ENCODE measurements at places on chromosomes 12 and 14.

DNA sequence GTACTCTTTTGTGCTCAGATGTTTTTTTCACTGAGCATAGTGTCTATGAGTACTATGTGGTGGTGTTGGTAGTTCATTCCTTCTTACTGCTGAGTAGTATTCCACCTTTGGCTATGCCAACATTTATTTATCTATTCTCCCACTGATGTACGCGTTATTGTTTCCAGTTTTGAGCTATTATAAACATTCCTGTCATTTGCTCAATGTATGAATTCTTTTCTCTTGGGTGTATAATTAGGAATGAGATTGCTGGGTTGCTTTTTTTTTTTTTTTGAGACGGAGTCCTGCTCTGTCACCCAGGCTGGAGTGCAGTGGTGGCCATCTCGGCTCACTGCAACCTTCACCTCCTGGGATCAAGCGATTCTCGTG, 37.5 kb upstream of the SLC2A3 start:
- no peak for DNase-seq

GRCh38 chr14:34027990-34028495, 77.2 kb upstream of the EGLN3 start:
- no peak for DNase-seq

DNA sequence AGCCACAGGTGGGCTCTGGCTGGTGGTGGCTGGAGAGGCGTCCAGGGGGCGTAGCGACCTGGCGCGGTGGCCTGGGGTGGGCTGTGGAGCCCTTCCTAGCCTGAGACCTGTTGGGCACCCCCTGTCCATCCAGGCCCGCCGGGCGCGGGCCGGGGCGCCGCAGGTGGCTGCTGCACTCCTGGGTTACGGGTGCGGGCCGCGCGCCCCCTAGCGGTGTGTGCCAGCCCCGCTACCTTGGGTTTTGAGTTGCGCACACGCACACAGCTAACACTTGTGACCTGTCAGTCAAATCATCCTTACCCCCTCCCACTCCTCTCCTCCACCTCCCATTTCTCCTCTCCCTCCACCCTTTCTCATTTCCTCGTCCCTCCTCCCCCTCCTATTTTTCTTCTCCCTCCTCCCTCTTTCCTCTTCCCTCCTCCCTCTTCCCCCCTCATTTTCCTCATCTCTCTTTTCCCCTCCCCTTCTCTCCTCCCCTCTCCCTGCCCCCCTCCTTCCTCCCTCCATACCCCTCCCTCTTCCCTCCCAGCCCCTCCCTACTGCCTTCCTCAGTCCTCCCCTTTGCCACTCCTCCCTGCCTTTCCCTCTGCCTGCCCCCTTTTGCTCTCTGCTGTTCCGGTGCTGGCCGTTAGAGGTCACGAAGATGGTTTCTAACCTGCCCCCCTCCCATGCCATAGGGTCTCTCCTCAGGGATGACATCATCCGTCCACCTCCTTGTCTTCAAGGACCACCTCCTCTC, 2.3 kb downstream of the MEG3 start:
- peak; percentile 89 for DNase-seq

- peak; percentile 58 for DNase-seq
Observed at GRCh38 chr14:88013750-88014349, 8.9 kb downstream of the GPR65 start.

DNA sequence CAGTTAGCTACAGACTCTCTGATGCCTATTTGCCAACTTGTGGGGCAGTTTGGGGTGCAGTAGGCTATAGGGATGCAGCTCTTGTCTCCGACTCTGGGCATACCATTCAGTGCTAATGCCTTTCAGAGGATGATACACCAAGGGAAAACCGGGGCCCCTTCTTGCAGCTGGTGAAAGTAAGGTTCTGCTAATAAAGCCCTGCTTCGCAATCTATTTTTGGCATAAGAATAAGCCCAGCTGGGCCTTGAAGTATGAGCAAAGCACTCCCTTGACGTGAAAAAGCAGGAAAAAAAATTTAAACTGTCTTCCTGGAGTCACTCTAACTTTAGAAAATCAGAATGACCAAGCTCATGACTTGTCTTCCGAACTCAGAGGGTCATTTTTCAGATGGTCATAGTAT, 124.1 kb upstream of the RBM19 start:
- no peak for DNase-seq

DNA sequence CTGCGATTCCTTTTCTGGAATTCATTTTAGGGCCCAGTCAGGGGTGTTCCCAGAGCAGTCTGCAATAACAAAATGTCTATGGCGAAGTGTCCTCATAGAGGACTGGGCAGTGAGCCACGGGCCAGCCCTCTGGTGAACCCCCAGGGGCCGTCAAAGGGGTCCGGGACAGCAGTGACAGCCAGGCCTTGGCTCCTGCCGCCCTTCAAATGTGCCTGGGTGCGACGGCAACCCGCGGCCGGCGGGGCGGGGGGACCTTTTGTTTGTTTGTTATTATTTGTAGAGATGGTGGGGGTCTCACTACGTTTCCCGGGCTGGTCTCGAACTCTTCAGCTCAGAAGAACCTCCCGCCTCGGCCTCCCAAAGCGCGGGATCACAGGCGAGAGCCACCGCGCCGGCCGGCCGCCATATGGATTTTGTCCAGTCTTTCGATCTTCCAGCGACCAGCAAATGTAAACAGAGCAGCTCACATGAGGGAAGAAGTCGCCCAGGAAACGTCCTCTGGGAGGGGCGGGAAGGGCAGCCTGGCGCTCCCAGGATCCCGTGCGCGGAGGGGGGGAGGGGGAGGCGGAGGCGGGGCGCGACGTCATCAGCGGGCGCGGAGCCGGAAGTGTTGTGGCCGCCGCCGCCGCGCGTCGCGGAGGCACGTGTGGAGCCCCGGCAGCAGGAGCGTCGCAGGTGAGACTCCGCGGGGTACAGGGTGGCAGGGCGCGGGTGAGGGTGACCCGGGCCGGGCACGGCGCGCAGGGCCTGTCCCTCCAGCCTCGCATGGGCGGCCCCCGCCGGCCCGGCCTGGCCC, at the start of gene TRMT61A:
TSS of gene TRMT61A (plus strand) at position 610 of the 796 bp plus-strand sequence. CDS start 783 bp downstream, outside the sequence.
- peak; percentile 87 for DNase-seq

DNA sequence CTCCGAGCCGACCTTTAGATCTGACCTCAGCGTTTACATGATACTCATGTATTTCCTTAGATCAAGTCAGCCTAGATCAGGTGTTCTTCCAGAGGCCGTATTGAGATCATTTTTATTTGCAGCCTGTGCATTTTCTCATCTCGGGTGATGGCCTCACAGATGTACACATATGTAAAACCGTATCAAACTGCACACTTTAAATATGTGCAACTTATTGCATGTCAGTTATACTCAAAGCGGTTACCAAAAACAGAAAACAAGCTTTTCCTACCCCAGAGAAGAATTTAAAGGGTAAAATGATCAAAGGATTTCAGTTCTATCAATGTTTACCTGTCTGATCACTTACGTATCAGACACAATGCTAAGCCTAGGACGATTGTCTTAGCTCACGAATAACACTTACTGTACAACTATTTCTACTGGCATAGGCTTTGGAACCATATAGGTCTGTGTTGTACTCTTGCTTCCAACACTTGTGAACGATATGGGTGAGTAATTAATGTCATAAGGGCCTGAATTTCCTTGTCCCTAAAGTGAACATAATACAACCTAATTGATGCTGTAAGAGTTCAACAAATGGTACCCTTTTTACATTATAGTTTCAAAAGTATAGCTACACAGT, 628 bp upstream of the LLPH start:
- DNase-seq, result no peak

- no peak for DNase-seq
Observed at GRCh38 chr12:109455706-109456105, 21.4 kb downstream of the KCTD10 start.

GRCh38 chr14:27049701-27050100, 451.9 kb upstream of the NOVA1 start:
- DNase-seq, result no peak

DNA sequence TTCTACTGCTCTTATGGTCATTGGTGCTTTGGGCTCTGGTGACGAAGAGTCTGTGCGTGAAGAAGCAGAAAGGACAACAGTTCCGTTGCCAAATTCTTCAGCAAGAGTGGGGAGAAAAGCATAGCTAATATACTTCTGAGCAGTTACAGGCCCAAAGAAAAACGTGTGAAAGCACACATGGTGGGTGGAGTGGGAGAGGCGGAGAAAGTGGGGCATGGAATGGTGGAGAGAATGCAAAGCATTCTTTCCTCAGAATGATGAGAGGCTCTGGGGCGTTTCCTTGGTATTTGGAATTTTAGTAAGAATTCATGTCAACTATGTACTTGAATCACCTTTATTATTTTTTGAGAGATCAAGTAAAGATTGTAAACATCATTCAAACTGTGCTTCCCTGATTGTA, 396.1 kb downstream of the NAV3 start:
- DNase-seq, result peak; percentile 27

DNA sequence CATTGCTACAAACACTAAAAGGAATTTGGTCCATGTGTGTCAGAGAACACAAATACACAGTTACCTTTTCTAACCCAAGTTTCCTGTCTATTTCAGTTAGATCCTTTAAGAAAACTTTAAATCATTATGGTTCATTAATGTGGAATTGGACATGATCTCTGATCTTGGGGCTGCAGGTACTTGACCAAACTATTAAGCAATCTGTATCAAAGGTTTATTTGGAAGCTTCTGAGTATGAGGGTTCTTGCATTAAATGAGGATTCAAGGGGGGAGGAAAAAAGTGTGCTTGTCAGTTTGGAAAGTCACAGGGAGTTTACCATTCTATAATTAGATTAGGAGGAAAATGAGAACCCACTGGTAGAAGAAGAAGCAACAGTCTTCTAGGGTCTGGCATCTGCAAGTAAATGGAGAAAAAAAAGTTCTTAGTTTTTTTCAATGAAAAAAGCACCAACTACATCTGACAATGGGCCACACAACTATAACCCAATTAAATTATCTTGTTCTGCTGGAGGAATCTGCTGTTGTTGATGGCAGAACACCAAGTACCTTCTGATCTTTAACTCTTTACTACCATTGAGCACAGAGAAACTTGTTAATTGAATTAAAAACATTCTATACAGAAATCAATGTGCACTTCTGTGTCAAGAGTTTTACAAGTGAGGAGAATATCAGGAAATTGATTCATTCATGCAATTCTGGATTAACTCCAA, 17.5 kb downstream of the GTSF1 start:
- no peak for DNase-seq

DNA sequence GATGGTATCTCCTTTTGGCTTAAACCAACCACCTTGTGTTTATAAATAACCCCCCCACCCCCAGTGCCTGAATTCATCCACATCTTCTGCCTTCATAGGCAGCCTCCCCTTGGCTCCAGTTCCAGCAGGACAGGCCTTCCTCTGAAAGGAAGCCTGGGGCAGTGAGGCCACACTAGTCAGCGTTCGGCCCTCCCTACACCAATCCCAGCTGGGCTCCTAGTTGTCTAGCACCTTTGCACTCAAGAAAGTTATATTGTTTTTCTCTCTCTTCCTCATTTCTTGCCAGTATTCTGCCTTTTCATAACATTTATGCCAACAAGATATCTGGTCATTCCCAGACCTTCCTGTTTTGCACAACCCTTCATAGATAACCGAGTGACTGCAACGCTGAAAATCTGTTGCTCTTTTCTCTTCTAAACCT, 73.1 kb upstream of the ACTN1 start:
- DNase-seq, result no peak

- no peak for DNase-seq
Observed at GRCh38 chr12:112488257-112488876, 69.6 kb downstream of the PTPN11 start.

DNA sequence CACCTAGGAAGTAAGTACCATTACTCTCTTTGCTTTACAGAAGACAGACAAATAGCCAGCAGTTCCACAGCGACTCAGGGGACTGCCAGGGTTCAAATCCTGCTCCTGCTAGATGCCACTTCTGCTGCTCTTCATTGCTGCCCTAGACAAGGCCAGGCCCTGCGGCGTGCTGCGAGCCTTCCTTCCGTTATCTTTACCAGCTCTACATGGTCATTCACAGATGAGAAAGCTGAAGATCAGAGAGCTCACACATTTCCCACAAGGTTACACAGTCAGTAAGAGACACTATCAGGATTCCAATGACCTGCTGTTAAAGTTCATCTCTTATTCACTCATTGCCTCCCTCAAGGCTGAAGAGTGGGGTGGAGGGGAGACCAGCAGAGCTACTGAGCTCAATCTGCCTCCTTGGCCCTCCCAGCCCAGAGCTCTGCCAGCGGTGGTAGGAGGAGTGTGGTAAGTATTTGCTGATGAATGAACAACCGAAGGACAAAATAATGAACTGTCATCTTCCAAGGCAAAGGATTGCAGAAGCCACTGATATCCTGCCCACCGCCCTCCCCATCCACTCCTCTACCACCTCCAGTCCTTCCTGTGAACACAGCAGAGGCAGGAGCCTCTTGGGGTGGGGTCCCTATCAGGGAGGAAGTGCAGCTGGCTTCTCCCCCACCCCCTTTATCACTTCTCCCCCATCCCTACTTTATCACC, 14.6 kb upstream of the HDAC7 start:
- no peak for DNase-seq

DNA sequence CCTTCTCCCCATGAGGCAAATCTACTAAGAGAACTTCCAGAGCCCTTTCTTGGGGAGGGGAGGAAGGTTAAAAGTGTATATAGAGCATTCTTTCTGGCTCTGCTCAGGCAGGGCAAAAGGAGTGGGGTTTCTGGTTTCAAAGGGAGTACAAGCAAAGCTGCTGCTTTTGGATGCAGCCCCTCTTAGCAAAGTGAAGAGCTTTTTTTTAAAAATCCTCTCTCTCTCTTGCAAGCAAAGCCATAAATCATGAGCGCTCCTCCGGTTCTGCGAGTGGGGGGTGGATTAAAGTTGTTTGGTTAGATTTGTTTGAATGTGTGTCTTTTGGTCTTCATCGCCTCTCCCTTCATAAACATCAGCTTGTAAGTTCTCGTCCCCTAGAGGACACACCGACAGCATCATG, 546.6 kb upstream of the TBX3 start:
- no peak for DNase-seq

- no peak for DNase-seq
Observed at GRCh38 chr12:89781156-89781555, 72.5 kb upstream of the ATP2B1 start.

DNA sequence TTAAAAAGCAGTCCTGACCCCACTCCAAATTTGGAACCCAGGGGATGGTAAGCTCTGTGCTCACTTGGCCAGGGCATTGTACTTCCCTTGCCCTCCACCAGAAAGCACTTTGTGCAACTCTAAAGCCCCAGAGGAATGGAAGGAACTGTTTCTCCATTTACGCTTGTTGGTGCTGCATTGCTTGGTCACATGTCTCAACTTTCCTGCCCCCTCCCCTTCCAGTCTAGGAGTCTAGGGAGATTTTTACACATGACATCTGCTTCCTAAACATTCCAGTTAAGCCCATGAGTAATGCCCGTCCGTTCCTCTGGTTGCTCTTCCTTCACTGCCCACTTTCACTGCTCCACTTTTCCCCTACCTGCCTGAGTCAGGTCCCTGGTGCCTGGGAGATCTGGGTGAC, 92.6 kb upstream of the MAP1LC3B2 start:
- peak; percentile 21 for DNase-seq

- DNase-seq, result no peak
Observed at GRCh38 chr14:100605706-100606686, 18.8 kb upstream of the BEGAIN start.

DNA sequence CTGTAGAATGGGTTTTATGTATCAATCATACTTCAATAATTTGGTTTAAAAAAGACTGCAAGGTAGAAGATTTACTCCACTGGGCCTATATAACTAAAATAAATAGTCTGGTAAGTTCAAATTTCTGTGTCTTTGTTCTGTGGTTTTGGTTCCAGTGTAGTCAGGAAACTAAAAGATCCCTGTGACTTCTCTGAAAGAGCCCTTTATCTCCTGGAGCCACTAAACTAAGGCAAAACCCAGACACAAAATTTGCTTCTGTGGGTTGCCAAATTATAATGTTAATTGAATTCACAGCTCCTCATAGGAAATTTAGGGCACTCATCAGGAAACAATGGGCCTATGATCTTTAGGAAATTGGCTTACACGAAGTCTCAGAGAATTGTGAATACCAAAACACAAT, 1038.4 kb downstream of the GALC start:
- DNase-seq, result no peak

- peak; percentile 43 for DNase-seq
Observed at GRCh38 chr14:39265806-39266524, 32.2 kb downstream of the MIA2 start.
